8988T (cell line): ENCODE measurements at places on chromosomes 12 and 14.
A peak's percentile ranks its signal among the peaks of the same experiment; 100 is the strongest.

DNA sequence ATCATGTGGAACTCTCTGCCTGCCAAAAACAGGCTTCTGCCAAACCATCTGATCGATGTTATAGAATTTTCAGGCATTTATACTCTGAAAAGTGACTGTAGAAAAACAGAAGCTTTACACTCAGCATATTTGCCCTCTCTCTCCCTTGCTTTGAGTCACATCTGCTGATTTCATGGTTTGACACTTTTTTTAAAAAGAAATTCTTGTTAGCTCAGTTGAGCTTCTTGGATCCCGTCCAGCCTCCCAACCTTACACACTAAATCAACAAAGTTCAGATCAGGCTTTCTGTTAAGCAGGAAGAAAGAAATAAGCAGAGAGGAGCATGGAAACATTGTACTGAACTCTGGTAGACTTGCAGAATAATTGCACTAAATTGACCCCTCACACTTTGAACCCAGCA is 193.6 kb upstream of the SEL1L start:
- no peak for DNase-seq

DNA sequence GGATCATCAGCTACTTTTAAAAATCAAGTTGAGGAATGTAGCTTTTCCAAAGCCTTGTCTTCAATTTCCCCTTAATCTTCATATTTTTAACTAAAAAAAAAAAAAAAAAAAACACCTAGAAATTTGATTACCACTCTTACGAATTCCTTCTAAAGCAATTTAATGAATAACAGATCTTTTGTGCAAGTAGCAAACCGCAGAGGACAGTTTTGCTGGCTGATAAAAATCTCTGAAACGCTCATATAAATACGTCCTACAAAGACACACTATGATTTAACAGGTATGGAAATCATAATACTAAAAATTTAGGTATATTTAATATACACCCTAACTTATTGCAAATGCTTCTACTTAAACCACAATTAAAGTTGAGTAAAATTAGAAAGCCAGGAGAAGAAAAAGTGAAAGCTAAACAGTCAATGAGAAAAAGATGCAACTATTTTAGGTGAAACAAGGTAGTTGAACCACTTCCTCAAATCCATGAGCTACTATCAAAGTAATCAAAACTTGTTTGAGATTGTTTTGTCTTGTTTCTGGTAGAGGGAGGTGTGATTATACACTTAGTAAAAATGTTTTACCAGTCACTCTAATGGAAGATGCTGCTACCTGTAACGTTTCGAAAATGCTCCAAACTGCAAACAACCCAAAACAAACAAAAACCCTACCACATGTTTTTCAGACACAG is 2.2 kb downstream of the PAWR start:
- no peak for DNase-seq

DNA sequence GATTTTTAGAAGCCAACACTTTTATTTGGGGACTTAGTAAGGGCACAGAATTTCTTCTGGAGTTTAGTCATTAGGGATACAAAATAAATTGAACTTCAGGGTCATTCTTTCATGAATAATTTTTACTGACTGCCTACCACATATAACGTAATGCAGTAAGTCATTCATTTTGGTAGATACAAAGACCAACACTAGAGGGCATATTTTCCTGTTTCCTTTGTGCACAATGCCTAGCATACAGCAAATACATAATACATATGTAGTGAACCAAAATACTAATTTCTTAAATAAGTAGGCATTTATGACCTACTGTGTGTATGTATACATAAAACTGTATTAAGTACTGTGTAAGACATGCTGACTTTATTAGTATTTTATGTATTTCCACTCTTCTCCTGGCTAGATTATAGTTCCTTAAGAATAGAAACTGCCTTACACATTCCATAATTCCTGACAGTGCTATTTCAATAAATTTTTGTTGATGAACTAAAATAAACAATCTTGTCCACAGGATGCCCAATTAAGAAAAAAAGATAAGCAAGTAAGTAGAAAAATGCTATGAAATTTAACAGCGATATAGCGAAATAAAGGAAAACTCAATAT is 47.9 kb downstream of the PPP1R12A start:
- no peak for DNase-seq

GRCh38 chr14:70920608-70921007 is 13.3 kb downstream of the PCNX1 start:
- no peak for DNase-seq

- no peak for DNase-seq
These were observed 139.8 kb upstream of the LGR5 start for GRCh38 chr12:71299541-71300376.

DNA sequence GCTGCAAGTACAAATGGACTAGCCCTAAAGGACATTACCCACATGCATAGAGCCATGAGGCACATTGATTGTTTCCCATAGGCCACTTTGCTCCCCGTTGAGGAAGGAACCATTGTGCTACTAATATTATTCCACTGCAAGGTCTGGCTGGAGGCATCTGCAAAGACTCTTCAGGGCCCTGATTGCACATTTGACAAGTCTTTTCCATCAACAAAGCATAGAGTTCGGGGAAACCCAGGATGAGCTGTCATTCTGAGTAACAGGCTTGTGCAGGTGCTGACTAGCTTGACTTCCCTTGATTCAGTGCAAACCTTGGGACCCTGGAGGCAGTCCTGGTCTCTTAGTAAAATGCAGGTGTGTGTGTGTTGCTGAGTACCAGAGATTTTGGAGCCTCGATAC is 73.8 kb downstream of the SUSD6 start:
- peak; percentile 21 for DNase-seq

GRCh38 chr14:23537351-23538049 is 14.1 kb downstream of the ZFHX2 start:
- no peak for DNase-seq

DNA sequence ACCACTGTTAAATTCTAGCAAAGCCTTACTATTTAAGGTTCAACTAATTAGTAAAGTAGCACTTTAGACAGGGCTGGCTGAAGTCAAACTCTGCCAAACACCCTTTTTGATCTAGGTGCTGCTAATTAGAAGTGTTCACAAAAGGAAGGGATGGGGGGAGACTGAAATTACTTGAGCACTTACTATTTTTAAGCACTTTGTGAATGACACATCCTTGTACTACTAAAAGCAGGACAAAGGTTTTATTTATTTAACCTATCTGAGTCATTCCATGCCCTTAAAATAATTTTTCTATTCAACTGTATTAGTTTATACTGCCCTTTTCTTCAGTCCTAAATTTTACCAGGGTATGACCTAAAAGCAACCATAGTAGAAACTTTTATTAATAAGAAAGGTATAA is 20.1 kb downstream of the MBIP start:
- DNase-seq, result no peak

GRCh38 chr14:59097681-59098080 is 90.8 kb upstream of the DAAM1 start:
- DNase-seq, result no peak

GRCh38 chr14:77185093-77185465 is 3.5 kb downstream of the TMEM63C start:
- no peak for DNase-seq

- DNase-seq, result no peak
These were observed 242.5 kb downstream of the FBXL14 start for GRCh38 chr12:1351926-1352325.

DNA sequence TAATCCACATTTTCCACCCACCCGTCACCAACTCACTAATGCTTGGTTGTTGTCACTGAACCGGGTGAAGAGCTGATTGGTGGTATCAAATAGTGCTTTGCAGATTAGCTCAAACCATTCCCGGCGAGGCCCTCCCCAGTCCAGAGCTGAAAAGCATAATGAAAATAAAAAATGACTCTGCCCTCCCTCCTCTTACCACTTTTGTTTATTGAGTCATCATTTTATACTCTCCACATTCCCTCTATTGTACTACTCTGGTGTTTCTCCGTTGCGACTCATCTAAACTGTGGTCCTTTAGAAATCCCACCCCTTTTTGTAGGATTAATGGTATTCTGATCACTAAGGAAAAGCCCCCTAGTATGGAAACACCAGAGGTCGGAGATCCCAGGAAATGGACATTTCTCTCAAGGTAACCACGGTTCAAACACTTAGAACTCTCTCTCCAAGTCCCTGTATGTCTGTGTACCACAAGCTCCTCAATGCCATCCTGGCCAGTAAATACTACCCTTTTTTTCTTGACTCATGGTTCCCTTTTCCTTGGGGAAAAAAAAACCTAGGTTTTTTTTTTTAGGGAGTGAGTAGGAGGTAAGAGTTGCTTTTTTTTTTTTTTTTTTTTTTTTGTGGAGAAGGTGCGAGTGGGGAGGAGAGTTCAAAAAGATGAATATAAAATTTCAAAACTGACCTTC is 42.0 kb downstream of the AREL1 start:
- DNase-seq, result no peak

DNA sequence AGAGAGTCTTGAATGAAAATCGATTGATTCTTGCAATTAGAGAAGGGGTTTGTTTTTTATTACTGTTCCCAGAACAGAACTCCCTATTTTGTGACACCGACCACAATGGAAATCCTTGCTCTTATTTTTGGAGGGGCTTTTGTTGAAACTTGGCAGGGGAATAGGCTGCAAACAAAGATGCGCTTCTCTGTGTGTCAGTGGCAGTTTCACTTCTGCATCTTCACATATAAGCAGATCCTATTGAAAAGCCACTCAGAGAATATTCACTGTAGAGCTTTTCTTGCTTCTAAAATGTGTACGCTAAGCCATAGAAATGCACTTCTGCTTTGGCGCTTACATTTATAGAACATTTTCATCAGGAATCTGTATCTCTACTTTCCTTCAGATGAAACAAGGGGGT is 1822.4 kb upstream of the SEL1L start:
- DNase-seq, result no peak

GRCh38 chr14:106166650-106167204 is 640.3 kb downstream of the TMEM121 start:
- no peak for DNase-seq

DNA sequence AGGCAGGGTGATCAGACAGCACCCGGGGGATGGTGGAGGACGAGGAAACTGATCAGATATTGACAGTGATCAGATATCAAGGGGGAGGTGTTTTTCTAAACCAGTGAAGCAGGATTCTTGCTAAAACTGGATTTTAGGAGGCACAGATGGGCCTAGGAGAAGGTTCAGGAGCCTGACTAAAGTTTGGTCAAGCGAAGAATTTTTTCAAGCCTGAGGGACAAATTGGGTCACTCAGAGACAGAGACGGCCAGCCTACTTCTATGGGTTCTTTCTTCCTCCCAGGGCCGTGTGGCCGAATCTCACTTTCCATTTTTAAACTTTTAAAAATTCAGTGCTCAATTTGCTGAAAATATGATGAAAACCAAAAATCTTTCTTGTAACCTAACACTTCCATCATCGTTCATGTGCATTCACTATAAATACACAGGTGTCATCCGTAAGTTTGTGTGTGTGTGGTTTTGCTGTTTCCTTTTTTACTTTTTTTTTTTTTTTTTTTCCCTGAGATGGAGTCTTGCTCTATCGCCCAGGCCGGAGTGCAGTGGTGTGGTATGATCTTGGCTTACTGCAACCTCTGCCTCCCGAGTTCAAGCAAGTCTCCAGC is 68.5 kb downstream of the RIN3 start:
- DNase-seq, result no peak

GRCh38 chr12:122336015-122336946 is 70.0 kb upstream of the VPS33A start:
- DNase-seq, result no peak

GRCh38 chr12:100758083-100758482 is 36.5 kb upstream of the ANO4 start:
- no peak for DNase-seq

- no peak for DNase-seq
These were observed 13.7 kb upstream of the ZNF84 start for GRCh38 chr12:133023566-133023965.

- no peak for DNase-seq
These were observed 525.1 kb upstream of the FBXO33 start for GRCh38 chr14:39957290-39957689.

DNA sequence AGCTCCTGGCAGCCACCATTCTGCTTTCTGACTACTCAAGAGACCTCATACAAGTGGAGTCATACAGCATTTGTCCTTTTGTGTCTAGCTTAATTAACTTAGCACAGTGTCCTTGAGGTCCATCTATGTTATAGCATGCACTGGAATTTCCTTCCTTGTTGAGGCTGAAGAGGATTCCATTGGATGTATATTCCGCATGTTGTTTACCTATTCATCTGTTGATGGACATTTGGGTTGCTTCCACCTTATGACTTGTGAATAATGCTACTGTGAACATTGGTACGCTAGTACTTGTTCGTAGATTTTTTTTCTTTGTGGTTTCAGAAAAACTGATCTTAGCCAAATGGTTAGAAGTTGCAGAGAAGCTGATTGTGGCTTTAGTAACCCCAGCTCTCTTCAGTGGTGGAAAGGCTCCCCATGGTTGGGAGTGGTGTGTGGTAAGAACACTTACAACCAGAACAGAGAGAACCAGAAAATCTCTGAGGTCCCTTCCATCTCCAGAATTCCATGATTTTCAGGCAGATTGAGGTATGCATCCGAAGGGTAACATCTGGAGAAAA is 118.4 kb downstream of the SAMD4A start:
- no peak for DNase-seq

DNA sequence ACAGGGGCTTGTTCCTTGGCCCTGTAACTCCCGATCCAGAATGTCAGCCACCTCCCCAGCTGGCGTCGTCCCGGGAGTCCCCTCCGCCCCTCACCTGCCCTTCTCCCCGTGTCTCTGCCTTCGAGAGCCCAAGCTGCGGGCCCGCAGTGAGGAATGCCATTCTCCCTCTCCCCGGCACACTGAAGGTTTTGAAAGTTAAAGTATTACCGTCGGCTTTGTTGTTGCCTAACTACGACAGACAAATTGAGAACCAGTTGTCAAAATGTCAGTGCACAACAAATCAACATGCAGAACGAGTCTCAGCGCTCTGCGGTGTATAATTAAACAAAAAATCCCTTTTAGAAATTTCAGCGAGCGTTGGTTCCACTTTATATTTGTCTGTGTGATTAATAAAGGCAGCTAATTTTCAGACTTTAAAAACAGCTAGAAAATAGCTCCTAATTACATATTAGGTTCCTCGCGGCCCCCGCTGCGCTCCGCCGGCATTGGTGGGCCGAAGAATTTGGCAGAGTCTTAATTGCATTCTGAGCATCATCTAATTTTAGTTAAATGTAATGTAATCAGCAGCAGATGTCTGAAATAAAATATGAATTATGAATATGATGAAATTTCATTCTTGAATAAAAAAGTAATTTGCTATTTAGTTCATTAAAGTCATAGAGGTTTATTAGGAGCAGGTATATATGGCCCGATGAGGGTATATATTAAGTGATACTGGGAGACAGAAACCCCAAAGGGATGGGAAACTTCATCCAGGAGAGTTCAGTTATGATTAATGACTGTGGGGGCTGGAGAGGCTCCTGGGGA is 40.3 kb downstream of the MVK start:
- DNase-seq, result no peak
